NCI-H1092 treated with DMSO at 0.1 percent for 48 hours (cell line): ENCODE measurements at places on chromosomes 13 and 19.
A peak's percentile ranks its signal among the peaks of the same experiment; 100 is the strongest.

DNA sequence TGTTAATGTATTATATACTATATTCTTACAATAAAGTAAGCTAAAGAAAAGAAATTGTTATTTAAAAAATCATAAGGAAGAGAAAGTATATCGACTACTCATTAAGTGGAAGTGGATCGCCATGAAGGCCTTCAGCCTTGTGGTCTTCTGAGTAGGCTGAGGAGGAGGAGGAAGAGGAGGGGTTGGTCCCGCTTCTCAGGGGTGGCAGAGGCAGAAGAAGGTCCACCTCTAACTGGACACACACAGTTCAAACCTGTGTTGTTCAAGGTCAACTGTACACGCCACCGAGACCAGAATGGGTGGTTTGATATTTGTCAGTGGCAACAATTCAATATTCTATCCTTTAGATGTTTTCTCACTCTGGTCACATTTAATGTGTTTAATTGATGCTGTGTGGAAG lies 67.2 kb downstream of the ALOX5AP start:
- DNase-seq, result no peak

DNA sequence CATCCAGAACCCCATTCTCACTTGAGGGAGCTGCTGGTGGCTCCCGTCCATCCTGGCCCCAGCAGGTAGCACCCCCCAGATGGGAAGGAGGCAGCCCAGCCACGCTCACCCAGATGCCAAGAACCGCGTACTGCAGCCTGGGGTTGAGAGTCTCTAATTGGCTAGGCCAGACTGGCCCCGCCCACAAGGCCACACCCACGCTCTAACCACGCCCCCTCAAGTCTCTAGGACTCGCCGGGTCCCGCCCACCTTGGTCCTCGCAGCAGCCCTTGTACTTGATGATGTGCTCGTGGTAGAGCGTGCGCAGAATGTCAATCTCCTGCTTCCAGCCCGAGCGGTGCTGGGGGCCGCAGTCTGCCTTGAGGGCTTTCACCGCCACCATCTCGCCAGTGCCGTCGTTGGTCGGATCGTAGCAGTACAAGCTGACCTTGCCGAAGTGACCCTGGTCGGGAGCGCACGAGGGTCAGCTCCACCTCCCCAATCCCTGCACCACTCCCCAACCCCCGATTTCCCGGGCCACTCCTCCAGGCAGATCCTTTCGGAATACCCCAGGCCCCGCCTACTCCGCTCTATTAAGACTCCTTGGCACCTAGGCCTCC lies 14.5 kb upstream of the ICAM3 start:
- DNase-seq, result no peak

DNA sequence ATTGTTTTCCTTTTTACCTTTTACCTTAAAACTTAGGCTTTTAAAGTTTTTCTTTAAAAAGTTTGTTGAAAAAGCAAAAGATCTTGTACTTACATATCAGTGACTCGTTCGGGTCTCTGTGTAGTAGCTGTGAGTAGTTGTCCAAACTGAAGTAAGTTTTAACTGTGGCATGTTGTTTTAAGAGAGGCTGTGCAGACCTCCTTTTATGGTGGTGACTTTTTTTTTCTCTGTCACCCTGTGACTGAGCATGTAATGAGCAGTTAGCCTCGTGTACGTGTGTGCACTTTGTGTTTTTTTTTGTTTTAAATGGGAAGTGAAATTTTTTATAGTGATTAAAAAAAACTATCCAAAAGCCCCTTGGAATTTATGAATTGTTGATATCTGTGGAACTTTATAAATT lies at the start of gene GPR183:
Gene GPR183, minus strand, starts transcription at position 153 of the 400 bp plus-strand sequence. CDS start 11,254 bp downstream, outside the sequence.
- DNase-seq, result no peak

DNA sequence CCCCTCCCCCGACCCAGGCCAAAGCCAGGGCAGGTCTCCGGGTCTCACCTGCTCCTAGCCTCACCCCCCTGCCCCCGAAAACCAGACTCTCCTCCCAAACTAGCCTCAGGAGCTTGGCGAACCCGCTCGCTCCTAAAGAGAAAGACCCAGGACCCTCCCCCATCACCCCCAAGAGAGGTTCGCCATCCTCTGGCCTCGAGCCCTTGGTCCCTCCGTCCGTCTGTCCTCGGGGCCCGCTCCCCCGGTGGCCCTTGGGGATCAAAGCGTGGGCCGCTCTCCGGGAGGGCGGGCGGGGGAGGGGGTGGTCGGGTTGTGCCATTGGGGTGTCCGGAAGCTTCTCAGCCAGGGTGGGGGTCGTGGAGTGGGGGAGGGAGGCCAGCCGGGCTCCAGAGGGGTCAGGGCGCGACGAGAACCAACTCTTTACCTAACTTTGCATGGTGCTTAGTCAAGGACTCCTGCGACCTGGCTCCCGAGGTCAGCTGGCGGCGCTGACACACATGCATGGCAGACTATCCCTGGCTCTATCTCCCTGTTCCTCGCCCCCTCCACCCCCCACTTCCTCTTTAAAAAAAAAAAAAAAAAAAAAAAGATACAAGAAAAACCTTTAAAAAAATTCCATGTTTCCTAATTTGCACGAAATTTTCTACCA lies 15.6 kb downstream of the SMIM24 start:
- no peak for DNase-seq

- DNase-seq, result no peak
These were observed 37.6 kb downstream of the ZNF493 start for GRCh38 chr19:21434516-21434915.

GRCh38 chr19:53868091-53868891 lies 608 bp downstream of the MYADM start:
- no peak for DNase-seq

DNA sequence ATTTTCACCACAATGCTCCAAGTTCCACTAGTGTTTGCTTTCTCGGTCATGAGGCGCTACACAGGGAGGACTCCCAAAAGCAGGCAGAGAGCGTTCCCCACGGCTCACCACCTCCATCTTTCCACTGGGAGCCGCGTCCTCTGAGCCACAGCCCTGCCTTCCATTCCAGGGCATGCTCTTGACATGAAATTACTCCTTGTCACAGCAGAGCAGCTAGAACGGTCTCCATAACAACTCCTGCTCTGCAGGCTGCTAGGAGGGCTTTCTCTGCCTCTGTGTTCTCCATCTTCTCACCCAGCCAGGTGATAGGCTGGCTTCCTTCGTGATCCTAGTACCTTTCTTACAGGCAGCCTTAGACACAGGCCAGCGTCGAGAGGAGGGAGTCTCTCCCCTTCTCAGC lies 171.8 kb upstream of the UBL3 start:
- no peak for DNase-seq

- DNase-seq, result no peak
These were observed 3.9 kb upstream of the CEBPA start for GRCh38 chr19:33306191-33306590.

DNA sequence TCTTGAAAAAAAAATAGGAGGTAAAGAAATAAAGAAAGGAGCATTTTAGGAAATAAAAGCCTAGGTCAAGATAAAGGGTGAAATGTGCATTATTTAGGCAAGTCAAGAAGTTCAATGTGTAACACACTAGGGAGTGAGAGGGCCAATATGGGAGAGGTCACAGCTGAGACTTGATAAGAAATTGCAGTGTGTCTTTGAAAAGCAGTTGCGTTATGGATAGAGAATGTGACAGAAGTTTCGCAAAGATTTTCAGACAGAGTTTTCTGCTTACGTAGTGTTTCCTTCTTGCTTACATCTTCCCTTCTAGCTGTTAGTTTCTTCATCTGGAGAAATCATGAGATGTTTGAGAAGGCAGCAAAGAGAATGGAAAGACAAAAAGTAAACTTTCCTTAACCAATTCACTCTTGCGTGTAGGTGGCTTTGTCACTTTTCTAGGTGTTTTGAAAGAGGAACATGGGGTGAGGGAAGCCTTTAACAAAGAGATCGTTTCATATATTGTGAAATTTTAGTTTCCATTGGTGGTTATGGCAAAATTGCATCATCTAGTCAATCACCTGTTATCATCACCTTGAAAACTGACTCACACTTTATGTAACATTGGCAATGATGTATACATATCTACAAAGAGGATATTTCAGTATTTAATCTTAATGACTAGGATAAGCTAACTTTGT lies 975.5 kb downstream of the OLFM4 start:
- no peak for DNase-seq

- no peak for DNase-seq
These were observed 2.4 kb downstream of the KLC3 start for GRCh38 chr19:45342911-45343310.

- no peak for DNase-seq
These were observed 77.6 kb upstream of the PCDH17 start for GRCh38 chr13:57553932-57554331.

DNA sequence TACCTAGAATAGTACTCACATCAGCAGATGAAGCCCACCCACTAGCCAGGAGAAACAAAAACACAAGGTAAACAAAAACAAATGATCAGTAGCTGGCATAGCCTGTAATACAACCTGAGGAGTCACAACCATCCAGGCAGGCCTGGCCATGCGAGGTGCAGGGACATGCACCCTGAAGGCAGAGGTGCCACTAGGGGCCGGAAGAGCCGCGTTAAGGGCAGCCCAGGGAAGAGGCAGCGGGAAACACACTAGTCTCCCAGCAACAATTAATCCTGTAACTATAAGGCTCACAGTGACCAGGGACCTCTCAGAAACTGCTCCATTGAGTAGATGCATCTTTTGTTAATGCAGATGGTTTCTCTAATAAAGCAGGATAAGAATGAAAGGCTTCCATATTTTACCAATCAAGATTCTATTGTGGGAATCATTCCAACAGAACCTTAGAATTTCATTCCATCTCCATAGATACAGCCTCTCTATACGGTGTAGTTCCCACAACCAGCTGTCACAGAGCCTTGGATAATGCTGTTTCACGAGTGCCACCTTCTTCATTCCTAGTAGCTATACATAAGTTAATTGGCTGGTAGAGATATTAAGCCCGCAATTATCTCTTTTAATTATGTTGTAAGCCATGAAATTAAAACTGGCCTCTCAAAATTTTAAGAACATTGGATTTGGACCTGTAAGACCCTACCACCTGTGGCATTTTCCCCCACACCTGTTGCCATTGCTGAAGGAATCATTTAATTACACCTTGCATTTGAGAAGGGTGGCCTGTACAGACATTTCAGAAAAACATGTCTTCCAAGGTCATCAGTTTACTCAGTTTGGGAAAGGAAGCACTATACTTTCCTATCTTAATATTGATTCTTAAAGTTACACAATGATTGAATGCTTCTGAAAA lies 28.7 kb downstream of the ANKRD10 start:
- DNase-seq, result peak; percentile 20
